ENCODE measurements at places on chromosomes 4 and X.

- DNase-seq: no peak
These were observed 53.5 kb downstream of the FAM114A1 start for GRCh38 chr4:38921151-38921550.

DNA sequence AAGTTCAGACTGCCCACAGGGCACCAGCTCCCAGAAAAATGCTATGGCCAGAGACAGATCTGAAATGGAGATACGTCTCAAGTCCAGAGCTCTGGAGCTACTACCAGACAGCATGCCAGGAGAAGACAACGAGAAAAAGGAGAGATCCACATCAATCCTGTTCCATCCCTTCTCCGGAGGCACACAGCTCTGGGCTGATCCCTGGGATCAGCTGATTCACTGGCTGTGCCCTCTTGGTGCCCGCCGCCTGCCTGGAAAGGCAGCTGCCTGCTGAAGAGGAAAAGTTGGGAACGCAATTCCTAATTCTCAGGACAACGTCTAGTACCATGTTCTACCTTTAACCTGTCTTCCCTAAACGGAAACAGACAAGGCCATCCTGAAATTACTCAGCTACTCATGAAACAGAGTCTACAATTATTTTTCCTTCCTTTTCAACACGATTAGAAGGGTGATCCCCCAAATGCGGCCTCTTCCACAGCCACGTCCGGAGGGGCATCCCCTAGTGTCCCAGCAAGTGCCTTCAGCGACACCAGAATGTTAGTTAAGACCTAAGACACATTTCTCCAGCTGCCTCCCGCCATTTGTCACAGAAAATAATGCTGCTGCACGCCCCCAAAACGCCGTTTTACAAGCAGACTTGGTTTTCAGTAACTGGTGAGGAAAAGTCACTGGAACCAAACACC, 2.4 kb downstream of the ZFYVE28 start:
- no peak for DNase-seq

DNA sequence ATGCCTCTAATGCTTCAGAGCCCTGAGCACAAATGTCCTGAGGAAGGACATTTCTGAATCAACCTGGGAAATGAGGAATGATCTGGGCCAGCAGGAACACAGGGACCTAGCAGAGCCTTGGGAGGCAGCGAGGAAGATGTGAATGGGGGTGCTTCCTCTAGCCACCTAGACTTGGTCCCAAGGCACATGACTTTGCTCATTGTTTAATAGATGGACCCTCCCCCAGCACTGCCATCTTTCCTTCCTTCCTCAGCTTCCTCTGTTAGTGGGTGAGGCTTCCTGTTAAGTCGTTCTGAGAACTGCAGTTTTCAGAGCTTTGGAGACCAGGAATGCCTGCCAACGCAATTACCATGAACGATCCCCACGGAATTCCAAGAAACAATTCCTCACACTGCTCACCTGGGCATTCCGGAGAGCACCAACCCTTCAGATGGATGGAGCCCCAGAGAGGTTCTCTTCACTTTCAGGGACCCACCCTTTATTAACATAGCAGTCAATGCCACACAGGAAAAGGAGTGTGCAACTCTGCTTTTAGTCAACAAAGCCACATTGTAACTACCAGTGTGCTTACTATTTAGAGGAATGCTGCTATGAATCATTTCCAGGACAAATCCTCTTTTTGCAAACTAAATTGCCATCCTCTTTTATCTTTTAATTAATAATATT, 48.5 kb upstream of the STIM2 start:
- DNase-seq: no peak

DNA sequence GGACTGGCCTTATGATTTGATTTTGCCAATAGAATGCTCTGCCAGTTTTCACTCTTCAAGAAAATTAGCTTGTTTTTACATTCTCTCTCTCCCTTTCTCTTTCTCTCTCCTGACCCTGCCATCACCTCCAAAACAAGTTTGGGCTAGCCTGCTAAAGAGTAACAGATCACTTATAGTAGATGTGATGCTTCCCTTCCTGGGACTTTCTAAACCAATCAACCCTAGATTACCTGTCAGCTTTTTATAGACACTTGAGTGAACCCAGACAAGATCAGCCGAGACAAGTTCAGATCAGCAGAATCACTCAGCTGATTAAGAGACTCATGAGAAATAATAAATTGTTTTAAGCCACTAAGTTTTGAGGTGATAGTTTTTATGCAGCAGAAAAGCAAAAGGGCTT, 521.2 kb downstream of the ANKRD50 start:
- DNase-seq: no peak
